Fibroblast of skin of right biceps (primary cell): ENCODE measurements at places on chromosomes 11 and 22.

DNA sequence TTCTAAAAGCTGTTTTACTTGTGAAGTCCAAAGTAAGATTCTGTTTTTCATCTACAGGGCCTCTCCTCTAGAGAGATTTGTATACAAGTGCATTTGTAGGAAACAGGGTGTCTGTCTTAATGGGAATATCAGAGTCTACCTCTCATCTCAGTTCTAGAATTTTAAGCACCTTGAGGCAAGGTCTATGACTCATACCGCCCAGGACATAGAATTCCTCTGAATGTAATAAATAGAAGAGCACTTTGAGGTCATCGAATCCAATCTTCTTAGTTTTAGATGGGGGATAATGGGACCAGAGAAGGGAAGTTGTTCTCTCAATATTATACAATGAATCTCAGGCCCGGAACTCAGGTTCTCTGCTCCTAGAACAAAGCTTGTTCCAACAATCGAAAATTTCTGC lies 101.8 kb upstream of the TIMP3 start:
- DNase-seq: no peak

- no peak for DNase-seq
Observed at GRCh38 chr11:119530509-119530908, 107.5 kb upstream of the THY1 start.

DNA sequence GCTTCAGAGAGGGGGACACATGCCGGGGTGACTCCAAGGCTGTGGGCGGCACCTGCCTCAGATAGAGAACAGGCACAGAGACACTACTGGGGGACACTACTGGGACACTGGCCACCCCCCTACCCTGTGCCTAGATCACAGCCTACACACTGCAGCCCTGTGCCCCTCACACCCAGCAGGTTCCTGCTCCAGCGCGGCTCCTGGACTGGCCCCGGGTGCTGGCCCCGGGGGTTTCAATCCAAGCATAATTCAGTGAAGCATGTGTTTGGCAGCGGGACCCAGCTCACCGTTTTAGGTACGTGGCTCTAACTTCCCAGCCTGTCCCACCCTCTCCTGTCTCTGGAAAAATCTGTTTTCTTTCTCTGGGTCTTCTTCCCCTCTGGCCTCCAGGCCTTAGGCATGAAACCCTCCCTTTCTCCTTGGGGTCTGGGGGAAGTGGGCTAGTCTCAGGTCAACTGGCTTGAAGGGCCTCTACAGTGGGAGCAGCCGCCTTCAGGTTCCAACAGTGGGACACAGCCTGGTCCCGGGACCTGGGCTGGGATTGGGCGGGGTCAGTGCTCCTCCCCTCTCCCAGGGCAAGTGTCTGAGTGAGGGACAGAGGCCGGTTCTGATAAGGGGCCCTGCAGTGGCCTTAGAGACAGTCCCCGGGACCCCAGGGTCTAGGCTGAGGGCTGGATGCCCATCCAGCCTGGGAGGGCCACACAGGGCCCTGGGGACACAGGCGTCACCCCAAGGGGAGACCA lies 98.8 kb downstream of the CRYBB2 start:
- DNase-seq: no peak

DNA sequence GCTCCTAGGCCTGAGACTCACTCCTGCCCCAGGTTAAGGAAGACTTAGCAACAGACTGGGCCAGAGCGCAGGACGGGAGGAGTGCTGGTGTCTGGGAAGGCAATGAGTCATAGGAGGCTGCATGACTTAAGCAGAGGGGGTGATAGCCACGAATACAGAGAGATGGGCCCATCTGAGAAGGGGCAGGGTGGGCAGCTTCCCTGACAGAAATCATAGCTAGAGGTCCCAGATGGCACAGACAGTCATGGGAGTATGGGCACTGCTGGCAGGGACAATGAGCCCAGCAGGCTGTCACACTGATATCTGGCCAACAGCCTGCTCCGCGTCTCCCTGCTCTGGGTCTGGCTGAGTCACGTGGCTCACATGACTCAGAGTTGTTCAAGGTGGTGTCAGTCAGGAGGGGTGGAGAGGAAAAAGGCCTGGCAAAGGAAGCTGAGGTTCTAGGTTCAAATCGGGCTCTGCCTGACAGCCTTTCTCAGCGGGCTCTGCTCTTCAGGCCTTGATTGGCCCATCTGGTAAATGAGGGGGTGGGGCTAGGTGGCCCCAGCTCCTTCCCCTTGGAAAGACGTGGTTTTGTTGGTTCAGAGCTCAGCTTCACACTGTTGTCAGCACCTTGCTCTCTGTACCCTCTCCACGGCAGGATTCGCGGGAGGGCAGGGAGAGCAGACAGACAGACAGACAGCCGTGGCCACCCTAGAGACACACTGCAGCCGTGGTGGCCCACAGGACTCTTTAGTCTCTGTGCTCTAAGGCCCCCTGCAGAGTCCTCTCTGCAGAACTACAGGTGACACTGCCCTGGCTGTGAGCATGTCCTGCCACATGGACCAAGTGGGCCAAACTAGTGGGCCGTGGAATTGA lies 47.8 kb downstream of the DBX1 start:
- DNase-seq: peak; percentile 94

DNA sequence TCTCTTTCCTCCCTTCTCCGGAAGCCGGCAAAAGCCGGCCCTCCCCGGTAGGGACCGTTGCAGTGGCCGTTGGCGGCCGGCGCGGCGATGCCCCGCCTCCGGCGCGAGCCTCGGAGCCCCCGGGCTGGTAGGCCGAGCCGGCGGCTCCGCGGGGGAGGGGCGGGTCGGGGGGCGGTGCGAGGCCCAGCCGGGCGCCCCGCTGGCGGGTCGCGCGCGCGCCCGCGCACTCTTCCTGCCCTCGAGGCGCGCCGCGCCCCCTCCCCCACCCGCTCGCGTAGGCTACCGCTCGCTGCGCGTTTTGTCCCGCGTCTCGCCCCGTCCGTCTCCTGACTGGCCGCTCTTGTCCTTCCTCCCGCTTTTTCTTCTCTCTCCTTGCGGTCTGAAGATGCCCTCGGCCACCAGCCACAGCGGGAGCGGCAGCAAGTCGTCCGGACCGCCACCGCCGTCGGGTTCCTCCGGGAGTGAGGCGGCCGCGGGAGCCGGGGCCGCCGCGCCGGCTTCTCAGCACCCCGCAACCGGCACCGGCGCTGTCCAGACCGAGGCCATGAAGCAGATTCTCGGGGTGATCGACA lies 591 bp downstream of the CAPRIN1 start:
- DNase-seq: peak; percentile 92

DNA sequence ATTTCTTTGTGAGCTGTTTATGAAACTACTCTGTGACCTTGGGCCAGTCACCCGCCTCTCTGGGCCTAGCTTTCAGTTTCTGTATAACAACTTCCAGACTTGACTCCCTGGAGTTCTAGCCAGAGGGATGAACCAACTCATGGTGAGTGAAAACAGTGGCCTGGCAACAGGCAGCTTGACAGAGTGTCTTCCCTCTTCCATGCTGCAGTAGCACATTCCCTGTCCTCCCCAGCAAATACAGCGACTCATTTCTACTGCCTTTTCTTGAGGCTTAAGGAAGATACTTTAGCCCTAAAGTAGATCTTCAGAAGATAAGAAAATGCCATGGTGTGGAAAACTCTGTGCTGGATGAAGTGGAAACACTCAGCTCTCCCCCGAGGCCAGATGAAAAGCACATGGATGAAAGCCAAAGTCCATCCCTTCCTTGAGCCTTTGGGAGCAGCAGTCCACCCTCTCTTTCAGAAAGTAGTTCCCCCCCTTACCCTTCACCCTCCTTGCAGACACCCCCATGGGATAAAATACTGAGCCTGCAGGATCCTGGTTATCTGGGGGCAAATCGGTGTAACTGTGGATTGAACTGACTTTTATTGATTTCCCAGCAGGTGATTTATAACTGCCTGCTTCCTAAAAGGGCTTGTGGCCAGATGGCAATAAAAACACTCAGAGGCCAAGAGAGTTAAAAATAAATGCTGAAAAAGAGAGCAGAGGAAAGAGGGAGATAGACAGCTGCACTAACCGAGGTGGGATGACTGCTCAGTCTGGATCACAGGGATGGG lies 24.1 kb downstream of the IRAG1 start:
- DNase-seq: peak; percentile 69

DNA sequence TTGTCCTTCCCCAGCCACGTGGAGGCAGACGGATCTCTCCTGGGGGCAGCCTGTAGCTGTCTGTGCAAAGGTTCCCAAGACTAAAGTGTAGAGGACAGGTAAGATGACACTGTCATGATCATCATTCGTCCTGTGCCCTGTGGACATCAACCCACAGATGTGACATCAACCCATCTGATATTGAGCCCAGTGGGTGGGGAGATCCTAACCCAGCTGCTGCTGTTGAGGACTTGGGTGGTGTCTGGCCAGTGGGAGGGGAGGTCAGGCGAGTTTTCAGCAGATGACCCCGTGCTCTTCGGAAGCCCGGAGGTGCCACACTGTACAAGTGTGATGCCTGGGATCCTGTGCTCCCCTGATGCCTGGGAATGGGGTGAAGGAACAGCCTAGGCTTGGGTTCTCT lies 1.2 kb upstream of the GAL start:
- DNase-seq: no peak

GRCh38 chr22:31474743-31475142 lies 14.9 kb downstream of the EIF4ENIF1 start:
- DNase-seq: peak; percentile 77

DNA sequence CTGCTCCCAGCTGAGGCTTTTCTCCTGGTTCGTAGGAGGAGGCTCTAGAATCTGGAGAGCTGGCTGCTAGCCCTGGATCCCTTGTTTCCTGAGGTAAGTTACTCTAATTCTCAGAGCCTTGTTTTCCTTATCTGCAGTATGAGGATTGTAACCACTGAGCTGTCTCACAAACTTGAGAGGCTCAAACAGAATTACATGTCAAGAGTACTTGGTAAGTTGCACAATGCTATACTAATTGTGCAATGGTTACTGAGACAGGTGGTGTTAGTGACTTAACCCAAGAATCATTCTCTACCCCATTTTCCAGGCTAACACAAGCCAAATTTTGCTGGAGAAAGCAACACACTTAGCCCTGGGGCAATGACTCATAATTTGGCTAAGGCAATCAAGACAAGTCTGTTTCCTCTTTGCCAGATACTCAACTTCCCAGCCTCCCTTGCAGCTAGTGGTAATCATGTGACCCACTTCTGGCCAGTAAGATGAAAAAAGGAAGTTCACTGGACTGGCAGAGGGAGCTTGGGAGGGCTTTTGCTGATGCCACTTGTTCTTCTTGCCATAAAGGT lies 348.0 kb downstream of the TENM4 start:
- peak; percentile 99 for DNase-seq

DNA sequence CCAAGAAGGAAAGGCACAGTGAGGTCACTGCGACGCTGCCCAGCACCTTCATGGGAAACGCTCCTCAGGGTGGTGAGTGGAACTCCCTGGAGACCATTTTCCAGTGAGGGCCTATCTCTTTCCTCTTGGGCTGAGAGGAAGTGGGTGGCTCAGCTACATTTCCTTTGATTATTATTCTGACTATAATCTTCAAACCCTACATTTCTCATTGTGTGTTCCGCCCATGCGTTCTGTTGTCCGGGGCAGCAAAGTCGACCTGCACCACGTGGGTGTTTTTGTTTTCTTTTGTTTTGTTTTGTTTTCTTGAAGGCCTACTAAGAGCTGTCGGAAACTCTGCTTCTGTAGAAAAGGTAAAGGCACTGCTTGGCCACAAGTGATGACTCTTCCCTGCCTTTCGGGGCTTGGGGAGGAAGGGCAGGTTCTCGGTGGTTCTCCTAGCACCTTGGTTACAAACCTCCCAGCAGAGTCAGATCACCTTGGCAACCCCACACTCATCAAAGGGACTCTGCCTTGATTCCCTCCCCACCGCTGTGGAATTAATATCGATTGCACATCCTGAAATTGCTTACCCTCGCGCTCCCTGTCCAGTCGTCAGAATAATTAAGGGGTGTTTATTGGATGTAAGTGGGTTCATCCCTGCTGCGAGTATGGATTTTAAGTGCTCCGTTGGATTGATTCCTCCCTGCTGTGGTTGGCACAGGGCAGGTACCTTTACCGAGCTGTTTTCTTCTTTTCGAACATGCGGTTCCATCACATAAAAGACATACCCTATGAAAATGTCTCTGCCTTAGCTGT lies 7.3 kb downstream of the PARVB start:
- DNase-seq: no peak

DNA sequence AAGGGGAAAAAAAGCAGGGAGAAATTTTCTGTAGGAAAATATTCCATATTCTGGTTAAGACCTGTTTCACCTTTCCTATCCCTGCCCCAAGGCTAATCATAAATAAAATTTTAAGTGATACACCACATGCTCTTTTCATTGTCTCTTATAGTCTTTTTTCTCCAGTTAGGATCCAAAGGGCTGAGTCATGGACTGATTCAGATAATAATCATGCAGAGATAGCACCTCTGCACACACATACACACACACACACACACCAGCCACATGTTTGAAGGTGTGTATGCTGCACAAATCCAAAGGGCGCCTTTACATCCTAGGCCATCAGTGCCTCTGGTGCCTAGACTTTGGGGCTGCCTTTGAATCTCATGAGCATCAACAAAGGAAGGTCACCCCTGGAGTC lies 35.5 kb upstream of the CWF19L2 start:
- peak; percentile 74 for DNase-seq

DNA sequence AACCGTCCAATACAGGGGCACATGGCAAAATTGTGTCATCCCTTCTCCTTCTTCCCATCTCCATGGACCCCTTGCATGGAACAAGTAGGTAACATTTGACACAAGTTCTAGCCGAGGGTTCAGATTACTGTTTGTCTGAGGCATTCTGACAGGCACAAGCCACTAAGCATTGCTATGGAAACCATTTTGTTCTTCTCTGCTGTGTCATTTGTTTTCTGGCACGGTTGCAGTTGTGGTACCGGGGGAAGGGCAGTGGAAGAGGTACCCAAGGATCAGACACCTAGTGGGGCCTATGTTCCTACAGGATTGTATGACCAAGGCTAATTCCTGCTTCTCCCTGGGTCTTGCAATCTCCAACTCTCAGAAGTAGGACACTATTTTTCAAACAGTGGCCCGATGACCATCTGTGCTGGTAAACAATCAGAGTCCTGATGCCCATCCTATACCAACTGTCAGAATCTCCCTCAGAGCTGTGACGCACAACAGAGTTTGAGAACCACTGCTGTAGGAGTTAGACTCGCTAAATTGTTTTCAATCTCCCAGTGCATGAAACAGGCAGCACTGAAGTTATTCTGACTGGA lies 69.3 kb downstream of the KCNC1 start:
- no peak for DNase-seq

GRCh38 chr11:133163463-133164419 lies 368.6 kb downstream of the OPCML start:
- peak; percentile 48 for DNase-seq

GRCh38 chr11:66311470-66311964 lies 5.3 kb downstream of the CD248 start:
- DNase-seq: no peak

DNA sequence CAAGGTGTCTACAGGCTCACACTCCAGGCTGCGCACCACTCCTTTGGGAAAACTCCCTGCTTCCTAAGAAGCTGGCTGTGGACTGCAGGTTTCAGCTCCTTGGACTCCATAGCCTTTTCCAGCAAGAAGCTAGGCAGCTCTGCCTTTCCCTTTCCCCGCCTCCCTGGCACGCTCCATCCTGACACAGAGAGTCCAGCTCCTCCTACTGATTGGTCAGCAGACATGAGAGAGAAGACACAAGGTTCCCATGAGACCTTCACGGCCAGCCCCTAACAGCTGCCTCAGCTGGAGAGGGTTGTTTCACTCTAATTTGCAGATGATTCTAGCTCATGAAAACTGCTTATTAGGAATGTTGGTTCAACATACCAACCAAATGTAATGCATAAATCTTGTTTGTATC lies 27.6 kb downstream of the TENM4 start:
- DNase-seq: peak; percentile 92

- DNase-seq: no peak
Observed at GRCh38 chr22:49763138-49763537, 64.5 kb downstream of the BRD1 start.
